ENCODE measurements at places on chromosomes 13 and 19.

- DNase-seq, result no peak
Observed at GRCh38 chr13:78372581-78372980, 230.8 kb downstream of the POU4F1 start.

GRCh38 chr19:34504809-34505291, 23.3 kb downstream of the WTIP start:
- no peak for DNase-seq

- no peak for DNase-seq
Observed at GRCh38 chr19:1587872-1588271, 4.8 kb downstream of the MBD3 start.

DNA sequence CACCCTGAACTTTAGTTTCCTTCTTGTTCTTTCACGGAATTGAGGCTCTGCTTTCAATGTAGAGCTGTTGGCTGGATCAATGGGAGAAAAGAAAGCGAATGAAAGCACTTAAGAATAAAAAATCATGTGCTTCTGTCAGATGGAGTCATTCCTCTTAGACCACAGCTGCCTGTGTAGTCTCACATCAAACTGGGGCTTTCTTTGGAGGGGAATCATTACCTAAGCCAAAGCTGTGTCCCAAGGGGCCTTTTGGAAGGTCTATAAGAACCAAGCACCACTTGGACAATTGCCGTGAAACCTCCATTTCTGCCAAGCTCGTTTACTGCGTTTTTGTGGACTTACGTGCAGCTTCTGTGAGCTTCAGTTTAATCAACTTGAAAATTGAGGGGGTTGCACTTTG, 44.2 kb upstream of the RNF113B start:
- DNase-seq, result no peak

DNA sequence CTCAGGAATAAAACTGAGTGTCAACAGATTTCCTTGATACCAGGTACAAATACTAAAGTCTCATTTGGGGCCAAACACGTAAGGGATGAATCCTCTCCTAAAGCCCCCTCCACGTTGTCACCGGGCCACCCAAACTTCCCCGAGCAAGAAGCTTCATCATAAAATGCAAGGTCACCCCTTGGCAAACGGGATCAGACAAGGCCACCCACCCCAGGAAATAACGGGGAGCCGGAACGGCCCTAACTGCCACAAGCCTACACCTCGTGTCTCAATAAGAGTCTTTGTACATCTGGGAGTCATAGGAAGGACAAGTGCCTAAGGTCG, 717 bp downstream of the EEF2 start:
- no peak for DNase-seq

DNA sequence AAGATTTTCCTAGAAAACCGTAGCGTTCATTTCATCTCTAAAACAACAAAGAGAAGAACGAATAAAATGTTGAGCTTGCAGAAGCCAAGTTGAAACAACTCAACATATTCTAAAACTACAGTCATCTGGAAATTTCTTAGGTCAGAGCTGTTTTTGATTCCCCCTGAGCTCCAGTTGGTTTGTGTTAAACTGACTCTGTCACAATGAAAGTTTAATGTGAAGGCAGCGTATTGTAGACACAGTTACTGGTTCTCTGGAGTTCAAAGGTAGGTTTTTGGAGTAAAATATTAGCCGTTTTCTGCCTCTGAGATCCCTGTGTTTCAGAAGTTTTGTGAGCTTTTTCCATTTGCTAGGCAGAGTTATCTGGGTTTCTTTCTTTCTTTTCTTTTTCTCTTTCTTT, 2.2 kb downstream of the ARHGEF7 start:
- no peak for DNase-seq

DNA sequence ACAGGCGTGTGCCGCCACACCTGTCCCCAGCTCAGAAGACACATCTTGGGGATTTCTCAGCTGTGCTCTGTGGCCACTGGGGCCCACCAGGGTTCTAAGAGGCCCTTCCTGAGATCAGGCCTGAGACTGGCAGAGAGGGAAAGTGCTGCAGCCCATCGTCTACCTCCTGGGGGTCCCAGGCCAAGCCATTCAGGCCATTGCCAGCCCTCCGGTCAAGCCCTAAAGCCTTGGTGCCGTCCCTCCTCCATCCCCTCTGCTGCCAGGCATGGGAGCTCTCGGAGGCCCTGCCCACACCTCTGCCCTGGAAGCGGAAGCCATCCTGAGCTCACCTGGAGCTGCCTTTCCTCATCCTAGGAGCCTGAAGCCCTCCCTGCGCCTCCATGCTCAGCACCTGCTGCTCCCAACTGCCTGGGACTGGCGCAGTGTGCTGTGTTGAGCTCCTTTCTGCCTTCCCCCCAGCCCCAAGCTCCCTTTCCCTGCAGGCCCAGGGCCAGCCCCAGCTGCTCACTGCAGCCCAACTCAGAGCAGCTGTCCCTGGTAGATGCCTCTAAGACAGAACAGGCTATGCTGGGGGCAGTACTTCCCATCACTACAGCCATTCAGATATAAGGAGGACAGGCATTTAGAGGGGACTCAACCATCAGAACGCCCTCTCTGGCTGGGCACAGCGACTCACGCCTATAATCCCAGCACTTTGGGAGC, 2.9 kb downstream of the SLC7A9 start:
- DNase-seq, result no peak

GRCh38 chr19:1807695-1808394, 4.2 kb downstream of the ATP8B3 start:
- no peak for DNase-seq

GRCh38 chr19:16077984-16078758, 1.9 kb downstream of the TPM4 start:
- DNase-seq, result no peak

GRCh38 chr19:44202974-44203373, 9.4 kb upstream of the ZNF227 start:
- no peak for DNase-seq

DNA sequence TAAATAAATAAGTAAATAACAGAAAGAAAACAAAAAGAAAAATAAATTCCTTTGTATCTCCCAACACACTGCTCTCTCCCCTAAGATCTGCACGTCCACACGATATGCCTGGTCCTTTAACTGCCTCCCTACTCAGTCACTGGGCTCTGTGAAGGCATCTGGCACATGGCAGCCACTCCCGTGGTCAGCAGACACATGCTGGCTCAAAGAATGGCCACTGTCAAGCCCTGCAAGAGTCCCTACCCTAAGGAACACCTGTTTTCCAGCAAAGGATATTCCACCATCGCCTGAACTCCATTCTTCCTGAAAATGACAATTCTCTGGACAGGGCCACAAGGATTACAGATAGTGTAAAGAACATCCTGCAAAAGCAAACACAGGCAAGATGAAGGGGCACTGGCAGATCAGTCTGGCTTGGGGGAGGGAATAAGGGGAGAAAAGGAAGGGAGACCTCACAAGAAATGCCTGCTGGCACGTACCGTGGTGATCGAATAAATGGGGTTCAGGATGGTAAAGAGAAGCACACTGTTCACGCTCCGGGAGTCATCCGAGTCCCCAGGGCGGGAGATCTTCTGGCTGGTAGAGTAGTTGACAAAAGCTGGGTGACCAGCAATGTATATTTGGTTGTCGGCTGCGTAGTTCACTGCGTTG, 4.3 kb downstream of the HNRNPL start:
- DNase-seq, result no peak

DNA sequence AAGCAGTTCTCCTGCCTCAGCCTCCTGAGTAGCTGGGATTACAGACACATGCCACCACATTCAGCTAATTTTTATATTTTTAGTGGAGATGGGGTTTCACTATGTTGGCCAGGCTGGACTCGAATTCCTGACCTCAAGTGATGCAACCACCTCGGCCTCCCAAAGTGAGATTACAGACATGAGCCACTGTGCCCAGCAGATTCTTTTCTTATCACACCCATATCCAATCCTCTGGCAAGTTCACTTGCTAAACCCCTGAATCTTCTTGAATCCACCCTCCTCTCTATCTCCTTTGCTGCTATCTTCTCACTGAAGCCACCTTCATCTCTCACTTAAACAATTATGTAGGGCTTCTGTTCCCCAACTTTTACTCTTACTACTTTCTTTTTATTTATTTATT, 17.5 kb downstream of the TMEM143 start:
- DNase-seq, result no peak

DNA sequence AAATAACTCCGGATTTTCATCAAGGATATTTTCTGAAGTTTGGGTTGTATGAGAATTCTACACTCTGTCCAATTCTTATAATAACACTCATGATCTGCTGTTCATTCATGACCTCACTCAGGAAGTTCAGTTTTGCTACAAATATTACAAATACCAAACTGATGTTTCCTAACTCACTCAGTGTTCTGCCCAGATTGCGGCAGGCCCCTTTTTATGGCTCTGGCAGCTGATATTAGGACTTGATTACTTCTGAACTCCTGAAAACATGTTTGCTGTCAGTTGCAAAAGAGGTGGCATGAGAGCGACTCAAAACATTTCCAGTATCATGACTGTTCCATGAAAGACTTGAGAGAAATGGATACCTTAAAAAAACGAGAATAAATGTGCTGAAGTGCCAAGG, 188.0 kb downstream of the RGCC start:
- no peak for DNase-seq

DNA sequence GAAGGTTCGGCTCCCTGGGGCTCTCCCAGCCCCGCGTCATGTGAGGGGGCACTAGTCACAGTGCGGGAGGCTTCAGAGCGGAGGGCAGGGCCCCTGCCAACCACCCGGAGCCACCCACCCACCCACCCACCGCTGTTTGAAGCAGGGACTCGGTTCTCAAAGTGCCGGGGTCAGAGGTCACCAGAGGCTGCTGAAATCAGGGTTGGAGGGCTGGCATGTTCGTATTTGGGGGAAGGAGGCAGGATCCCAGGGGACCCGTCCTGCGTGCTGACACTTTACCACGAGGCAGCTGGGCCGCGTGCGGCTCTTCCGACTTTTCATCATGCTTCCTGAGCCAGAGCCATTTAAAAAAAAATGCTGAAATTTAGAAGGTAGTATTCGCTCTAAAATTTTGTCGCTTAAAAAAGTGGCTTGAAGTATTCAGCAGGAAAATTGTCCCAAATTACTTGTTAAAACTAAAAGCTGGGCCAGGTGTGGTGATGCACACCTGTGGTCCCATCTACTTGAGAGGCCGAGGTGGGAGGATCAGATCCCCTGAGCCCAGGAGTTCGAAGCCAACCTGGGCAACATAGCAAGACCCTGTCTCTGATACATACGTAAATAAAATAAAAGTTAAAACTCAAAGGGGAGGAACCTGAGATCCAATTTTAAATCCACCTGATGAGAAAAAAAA, 21.2 kb downstream of the ATP11A start:
- DNase-seq, result no peak

DNA sequence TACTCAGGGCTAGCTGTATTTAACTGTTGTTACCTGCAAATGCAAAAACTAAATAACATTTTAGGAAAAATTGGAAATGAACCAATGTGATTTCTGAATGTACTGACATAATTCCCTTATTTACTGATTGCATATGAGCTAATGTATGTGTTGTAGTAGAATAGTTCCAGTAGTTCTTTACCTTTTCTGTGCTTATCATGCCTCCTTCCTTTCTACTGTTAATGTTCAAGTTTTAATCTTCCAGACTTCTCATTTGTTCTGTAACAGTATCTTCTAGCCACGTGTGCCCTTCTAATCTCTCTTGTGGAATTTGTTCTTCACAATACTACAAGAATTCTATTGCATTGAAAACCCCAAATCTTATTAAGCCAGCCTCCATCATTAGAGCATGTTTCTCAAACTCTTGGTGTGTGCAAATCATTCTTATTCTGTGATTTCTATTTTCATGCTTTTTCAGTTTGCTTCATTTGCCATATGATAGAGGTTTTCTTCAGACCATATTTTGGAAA, 17.7 kb downstream of the LSM14A start:
- no peak for DNase-seq

DNA sequence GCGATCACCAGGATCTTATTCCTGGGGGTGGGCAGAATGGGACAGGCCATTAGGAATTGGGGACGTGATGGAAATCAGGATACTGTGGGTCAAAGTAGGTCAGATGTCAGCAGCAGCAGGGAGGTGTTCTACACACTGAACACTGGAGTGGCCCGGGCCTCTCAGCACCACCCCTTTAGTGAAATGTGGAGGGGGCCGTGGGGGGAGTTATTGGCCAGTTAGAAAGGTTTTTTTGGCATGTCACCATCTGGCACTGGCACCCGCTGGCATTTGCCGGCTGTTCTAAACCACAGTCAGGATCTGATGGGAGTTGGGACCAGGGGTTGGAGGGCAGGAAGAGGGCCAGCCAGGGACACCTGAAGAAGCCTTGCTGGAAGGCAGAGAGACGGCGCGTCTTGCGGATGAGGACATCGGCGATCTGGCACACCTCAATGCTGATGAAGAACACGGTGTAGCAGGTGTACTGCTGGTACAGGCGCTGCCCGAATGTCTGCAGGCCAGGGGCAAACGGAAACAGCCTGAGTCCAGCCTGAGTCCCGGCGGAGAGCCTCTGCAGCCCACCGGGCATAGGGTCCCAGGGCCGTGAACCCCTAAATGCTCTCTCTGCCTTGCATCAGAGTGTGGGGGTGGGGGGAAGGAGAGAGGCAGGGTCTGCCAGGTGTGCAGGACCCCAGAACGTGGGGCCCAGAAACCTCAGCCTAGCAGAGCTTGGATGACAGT, 5.8 kb downstream of the TMEM147 start:
- no peak for DNase-seq

GRCh38 chr19:1883784-1884183, 1.5 kb downstream of the ABHD17A start:
- no peak for DNase-seq

DNA sequence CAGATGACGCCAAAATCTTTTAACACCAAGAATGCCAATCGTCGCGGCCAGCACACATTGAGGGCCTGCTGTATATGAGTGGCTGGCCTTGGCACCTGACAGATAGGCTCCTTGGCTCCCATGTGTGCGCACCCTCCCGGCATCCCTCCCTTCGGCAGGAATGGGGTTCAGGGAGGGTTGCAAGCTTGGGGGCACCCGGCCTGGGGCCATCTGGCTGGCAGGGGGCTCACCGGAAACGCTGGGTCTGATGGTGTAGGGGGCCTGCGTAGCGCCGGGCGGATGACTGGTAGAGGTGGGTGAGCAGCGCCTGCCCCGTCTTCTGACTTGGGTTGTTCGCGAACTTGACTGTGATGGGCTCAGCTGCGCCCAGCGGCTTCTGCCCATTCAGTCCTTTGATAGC, 22.4 kb downstream of the PRKCSH start:
- DNase-seq, result no peak

GRCh38 chr13:46666727-46667456, 113.9 kb downstream of the LRCH1 start:
- peak; percentile 37 for DNase-seq

GRCh38 chr19:6682607-6683128, 12.7 kb upstream of the TNFSF14 start:
- DNase-seq, result no peak

DNA sequence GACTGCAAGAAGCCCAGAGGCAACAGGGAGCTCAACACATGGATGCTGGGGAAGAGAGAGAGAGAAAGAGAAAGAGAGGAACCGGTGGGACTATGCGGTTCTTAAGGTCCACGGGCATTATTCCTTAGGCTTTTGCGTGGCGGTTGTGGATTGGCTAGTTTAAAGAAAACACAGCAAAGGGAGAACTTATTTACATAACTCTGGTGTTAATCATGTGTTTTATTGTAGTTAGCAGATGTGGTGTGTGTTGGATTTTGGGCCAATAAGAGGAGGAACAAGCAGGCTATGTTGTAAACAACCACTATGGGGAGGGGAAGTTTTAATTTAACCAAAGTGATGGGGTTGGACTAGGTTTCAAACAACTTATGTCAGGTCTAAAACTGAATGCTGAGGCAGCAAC, 275.3 kb upstream of the KLF12 start:
- no peak for DNase-seq

Measured in NCI-H2081 treated with DMSO at 0.1 percent for 48 hours (cell line).